RPMI8226 (cell line): ENCODE measurements at places on chromosomes 11 and 22.

- DNase-seq: peak; percentile 98
Measured at GRCh38 chr22:50469377-50470305, 5.2 kb downstream of the SBF1 start.

- no peak for DNase-seq
Measured at GRCh38 chr11:15206791-15207190, 92.1 kb downstream of the INSC start.

- no peak for DNase-seq
Measured at GRCh38 chr11:1514336-1515061, 27.9 kb upstream of the MOB2 start.

DNA sequence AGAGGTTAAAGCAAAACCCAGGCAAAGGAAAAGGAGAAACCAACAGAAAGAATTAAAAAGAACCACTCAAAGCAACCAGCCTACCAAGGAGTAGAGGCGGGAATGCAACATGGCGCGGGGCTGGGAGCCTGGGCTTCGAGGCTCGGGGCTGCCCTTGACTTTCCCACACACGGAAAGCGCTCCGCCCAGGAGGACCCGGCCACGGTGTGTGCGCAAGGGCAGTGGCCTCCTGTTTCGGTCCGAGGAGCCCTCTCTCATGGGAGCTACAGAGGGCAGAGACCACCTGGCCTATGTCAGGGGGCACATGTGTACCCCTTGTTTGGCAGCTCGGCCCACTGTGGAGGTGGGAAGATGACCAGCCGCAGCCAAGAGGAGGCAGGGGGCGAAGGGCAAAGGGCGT lies 55.9 kb downstream of the APOL1 start:
- DNase-seq: no peak

- no peak for DNase-seq
Measured at GRCh38 chr11:93196816-93197379, 893 bp downstream of the SLC36A4 start.

DNA sequence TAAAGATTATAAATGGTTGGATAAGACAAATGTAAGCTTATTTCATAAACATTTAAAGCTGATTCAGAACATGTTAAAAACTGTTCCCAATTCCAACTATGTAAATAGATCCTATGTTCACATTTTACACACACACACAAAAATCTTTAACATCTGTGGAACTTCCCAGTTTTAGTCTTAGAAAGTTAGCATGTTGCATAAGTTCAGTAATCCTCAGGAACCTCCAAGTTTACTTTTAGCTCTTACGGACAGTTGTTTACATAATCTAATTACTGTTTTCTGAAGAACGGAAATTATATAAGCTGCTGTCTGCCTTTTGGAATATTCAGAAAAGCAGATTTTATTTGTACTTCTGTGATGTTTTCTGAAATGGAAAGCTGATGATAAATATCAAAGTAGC lies 53.3 kb downstream of the PANX1 start:
- no peak for DNase-seq

DNA sequence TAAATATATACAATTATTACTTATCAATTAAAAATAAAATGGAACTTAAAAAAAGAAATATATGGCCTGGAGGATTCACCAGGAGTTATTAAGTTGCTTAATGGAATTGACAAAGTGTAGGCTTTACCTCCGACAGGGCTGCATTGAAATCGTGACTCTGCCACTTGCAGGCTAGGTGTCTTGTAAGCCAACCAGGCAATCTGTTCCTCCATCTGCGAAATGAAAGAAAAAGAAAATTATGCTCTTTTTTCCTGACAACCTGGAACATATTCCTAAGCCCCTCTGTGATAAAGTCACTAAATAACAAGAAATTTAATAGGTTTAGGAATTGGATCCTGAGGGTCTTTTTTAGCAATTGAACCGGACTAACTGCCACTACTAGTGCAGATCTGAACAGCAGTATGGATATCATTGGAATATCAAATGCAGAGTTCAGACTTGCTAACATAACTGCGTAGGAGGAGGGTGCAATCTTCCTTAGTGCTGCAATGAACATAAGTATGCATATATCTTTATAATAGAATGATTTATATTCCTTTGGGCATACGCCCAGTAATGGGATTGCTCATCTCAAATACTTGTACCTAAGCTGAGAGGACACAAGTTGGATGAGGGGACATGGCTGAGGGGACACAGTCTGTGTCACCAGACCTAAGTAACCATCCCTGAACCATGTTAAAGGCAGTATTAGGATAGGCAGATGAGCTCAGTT lies 42.5 kb upstream of the CEP126 start:
- no peak for DNase-seq

- DNase-seq: no peak
Measured at GRCh38 chr11:31812383-31813381, 1.6 kb upstream of the PAX6 start.

DNA sequence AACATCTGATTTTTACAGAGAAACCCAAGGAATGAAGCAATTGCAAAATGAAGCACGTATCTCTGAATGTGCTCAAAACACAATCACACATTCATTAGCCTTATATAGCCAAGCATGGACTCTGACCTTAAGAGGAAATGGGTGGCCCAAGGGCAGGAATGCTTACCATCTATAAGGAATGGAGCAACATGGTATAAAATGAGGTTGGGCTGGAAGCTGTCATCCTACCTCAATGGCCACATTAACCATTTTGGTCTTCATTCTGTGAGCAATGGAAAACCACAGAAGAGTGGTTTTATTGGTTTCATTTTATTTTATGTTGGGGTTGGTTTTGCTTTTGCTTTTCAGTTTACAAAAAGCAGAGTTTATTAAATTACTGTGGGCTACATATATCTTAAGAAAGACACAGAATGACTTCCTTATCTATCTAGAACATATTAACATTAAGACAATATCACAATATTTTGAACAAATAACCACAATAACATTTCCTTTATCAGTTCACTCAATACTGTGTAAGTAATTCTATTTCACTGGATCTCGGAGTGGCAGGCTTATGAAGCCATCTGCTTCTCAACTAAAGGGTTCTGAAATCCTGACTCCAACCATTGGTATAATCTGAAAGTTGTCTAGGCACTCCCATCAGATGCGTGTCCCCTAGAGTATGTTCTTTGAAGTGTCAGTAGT lies 10.8 kb upstream of the MS4A13 start:
- DNase-seq: no peak

DNA sequence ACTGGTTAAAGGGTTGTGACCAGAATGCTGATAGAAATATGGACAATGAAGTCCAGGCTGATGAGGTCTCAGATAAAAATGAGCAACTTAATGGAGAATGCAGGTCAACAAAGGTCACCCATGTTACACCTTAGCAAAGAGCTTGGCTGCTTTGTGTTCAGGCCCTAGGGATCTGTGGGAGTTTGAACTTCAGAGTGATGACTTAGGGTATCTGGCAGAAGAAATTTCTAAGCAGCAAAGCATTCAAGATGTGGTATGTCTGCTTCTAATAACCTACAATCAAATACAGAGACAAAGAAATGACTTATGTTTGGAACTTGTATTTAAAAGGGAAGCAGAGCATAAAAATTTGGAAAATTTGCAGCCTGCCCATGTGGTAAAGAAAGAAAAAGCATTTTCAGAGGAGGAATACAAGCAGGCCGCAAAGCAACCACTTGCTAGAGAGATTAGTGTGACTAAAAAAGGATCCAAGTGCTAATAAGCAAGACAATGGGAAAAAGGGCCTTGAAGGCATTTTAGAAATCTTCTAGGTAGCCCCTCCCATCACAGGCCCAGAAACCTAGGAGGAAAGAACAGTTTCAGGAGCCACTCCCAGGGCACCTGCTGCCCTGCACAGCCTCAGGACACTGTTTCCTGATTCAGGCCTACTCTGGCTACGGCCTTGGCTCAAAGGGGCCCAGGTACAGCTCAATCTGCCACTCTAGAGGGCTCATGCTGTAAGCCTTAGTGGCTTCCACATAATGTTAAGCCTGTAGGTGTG lies 41.3 kb downstream of the TNKS1BP1 start:
- no peak for DNase-seq

- no peak for DNase-seq
Measured at GRCh38 chr22:33116841-33117547, 58.8 kb upstream of the SYN3 start.

- DNase-seq: no peak
Measured at GRCh38 chr22:17241576-17242330, 22.5 kb upstream of the ADA2 start.
